Amniotic stem cell (primary cell): ENCODE measurements at places on chromosomes 3 and 15.
A peak's percentile ranks its signal among the peaks of the same experiment; 100 is the strongest.

DNA sequence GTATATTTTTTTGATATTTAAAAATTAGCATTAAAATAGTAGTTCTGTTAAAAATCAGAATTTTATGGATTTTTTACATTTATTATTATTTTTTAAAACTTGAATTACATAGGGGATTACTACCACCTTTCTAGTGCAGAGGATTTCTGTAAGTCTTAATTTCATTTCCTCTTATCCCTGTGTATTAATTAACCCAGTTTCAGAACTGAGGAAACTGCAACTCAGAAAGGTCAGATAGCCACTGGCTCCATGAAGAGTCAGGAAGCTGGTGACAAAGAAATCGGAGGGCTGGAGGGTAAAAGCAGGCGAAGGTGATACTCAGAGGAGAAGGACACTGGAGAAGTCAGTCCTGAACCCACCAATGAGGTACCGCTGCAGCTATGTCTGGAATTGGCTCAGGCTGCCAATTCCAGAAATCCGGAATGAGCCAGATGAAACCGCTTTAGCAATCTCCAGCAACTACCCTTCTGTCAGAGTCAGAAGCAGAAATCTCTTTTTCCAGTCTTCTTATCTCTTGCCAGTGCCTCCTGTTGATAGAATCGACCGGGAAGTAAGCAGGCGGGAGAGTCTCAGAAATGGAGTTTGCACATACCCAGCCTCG is 308.5 kb downstream of the SV2B start:
- DNase-seq: no peak

DNA sequence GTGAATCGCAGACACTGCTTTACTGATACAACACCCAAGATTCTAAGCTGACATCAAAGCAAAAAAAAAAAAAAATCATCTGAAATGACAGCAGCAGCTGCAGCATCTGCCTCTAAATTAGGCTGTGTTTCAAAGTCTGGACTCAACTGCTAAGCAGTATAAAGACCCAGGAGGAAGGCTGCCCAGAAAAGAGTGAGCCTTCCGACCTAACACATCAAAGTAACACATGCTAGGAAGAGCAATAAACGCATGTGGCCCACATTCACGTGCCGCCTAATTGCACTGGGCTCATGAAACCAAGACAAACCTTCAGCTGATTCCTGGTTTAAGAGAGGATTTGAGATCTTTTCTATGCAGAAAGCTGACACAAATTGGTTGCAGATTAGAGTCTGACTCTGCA is 317.1 kb downstream of the ZIC4 start:
- no peak for DNase-seq

DNA sequence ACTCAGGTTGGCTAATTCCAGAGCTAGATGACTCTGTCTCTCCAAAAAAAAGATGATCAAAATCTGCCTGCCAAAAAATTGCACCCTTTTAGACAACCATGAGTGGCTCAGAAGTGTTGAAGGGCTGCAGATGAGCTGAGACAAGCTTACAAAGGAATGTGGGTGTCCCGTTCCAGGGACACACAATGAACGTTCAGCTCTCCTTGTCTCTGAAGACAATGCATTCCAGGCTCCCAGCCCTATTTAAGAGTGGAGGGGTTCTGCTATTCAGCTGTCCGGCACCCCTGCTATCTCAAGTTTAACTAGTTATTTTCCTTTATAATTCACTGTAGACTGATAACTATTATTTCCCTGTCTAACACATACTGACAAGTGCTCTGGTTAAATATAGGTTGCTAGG is 355.1 kb upstream of the WNT5A start:
- DNase-seq: no peak

DNA sequence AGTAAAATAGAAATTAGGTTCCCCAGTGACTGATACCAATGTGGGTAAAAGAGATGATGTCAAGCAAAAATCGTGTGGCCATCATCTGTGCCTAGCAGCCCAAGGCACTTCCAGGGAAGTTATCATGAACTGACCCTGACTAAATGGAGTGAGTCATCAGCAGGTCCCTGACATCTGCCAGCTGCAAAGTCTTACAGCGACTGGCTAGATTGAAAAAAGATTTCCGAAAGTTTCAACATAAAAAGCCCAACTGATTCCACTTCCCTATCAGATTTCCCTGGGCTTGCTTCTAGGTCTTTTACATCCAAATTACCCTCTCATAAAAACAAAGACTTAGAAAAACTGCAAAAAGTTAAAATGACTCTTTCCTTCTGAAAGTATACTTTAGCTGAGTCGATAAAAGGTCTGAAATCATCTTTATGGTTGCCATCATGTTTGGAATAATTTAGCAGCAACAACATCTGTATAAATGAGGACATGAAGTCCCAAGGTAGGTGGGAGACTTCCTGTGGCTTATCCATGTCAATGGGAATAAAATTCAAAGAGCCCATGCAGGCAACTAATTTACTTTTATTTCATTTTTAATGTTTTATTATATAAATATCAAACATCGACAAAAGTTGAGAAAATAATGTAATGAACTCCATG is 342.8 kb downstream of the ERC2 start:
- peak; percentile 70 for DNase-seq

DNA sequence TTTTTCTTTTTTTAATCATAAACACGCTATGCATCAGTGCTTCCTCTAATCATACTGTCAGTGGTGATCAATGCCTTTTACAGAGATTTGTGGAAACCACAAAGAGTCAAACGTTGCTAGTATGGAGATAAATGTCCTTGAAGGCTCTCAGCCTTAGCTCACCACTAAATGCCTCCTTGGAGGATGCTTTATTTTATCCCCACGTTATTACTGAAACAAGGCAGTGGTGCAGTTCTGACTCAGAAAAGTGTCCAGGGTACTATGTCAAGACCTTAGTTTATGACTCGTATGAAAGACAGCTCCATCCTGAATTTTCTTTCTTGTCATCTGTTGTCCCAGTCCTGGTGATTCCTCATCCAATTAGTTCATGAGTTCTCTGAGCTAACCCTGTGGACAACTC is 1146.7 kb downstream of the IGSF11 start:
- DNase-seq: no peak

- no peak for DNase-seq
Observed at GRCh38 chr3:50359760-50360110, 414 bp upstream of the TMEM115 start.

- DNase-seq: no peak
Observed at GRCh38 chr15:77507911-77508310, 87.2 kb downstream of the HMG20A start.

GRCh38 chr3:86695752-86696151 is 295.2 kb downstream of the VGLL3 start:
- no peak for DNase-seq

DNA sequence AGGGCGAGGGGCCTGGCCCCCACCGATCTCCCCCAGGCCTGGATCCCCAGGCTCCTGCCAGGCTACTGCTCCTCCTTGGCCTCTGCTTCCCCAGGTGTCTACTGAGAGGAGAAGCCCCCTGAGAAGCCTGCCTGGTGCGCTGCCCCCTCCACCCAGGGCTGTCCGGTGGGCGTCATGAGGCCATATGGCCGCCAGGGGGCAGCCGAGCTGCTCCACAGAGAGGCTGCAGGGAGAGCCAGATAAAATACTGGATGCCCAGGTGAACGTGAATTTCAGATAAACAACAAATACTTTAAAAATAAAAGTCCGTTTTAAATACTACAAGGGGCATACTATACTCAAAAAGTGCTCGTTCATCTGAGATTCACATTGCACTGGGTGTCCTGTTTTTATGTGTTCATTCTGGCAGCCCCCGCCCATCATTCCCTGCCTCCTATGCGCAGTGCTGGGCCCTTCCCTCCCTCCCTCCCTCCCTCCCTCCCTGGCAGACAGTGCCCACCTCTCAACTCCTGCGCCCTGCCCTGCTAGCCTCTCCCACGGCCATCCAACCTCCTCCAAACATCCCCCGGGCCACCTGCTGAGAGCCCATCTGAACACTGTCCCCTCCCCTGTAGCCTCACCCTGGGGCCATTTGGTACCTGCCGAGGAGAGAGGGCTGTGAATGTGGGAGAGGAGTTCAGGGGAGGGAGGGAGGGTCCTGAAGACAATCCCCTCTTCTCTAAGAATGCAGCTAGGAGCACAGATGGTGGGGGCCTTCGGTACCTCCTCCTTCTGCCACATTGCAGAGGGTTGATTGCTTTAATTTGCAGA is 29.6 kb downstream of the PSTPIP1 start:
- peak; percentile 11 for DNase-seq

- DNase-seq: no peak
Observed at GRCh38 chr3:66407611-66408218, 93.1 kb downstream of the LRIG1 start.

- DNase-seq: no peak
Observed at GRCh38 chr3:53464424-53464823, 30.0 kb upstream of the CACNA1D start.

- no peak for DNase-seq
Observed at GRCh38 chr3:19744047-19744446, 190.0 kb downstream of the EFHB start.

GRCh38 chr3:171054921-171055320 is 28.4 kb upstream of the SLC2A2 start:
- no peak for DNase-seq

- no peak for DNase-seq
Observed at GRCh38 chr3:152684279-152684678, 150.7 kb upstream of the P2RY1 start.

DNA sequence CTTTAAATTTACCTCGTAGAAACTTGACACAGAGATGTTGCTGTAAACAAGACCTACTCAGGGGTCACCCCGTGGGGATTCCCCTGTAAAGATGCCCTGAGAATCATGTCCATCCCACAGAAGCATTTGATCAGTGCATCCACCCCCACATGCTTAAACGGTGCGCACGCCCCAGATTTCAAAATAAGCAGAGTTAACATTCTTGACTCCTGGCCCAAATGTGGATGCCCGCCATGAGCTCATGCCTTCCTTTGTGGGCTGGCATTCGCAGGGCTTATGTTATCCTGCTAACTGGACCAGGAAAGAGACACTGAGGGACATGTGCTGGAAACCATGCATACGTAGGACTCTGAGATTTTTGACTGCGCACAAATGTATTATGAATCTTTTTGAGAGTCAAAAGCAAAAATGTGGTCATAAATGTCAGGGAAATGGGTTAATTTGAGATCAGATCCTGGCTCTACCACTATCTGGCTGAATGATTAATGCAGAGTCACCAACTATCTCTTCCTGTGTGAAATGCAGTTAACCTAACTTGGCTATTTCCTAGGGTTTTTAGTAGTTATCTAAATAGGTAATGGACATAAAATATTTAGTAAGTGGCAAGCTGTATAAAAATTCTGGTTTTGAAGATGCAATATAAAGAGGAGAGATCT is 9.1 kb upstream of the TP63 start:
- no peak for DNase-seq

DNA sequence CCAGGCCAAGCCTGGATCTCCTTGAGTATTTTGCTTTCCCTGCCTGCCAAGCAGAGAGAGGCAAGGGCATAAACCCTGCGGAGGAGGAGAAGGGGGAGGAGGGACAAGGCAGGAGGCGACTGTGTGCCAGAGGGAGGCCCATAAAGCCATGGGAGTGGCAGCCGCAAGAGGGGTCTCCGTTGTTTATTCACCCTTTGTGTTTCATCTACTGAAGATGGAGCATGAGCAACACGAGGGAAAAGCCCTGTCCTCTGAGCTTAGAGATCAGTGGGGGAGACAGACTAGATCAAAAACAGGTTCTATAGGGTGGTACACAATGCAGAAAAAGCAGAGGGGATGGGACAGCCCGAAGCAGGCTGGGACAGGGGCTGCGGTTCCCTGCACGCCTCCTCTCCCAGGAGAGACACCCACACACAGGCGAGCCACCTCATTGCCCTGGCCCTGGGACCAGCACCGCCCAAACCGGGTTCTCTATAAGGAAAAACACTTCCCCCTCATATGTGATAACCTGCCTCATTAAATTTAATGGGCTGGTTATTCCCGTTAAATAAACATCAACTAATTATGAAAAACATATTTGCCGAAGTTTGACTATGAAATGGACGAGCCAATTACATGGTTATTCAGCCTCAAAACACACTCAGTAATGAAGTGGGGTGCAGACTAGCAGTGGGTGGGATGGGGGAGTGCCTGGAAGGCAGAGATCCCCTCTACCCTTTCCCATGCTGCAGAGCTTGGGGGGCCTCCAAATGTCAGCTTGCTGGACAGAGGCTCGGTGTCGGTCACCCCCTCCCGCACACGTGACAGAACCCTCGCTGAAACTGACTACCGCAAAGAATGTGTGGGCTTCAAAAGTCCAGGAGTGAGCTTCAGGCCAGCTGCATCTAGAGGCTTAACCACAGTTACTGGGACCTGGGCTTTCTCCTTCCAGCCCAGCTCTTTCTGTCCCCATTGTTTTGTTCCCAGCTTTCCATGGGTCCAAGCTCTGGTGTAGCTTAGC is 14.2 kb upstream of the PLXNA1 start:
- no peak for DNase-seq

- no peak for DNase-seq
Observed at GRCh38 chr15:51796847-51797401, 32.5 kb upstream of the TMOD3 start.

GRCh38 chr15:91348752-91349500 is 248.9 kb downstream of the SV2B start:
- DNase-seq: no peak

GRCh38 chr15:38614621-38615020 is 50.0 kb upstream of the RASGRP1 start:
- no peak for DNase-seq

GRCh38 chr15:43799209-43799944 is 643 bp downstream of the SERINC4 start:
- DNase-seq: no peak

- no peak for DNase-seq
Observed at GRCh38 chr3:147713234-147714133, 304.3 kb downstream of the ZIC1 start.

DNA sequence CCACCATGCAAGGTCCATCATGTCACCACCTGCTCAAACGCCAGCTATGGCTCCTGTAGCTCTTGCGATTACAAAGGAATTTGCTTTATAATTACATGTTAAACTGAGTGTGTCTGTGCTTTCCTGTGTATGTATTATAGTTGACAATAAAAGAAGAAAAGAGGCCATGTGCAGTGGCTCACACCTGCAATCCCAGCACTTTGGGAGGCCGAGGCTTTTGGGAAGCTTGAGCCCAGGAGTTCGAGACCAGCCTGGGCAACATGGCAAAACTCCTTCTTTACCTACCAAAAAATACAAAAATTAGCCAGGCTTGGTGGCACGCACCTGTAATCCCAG is 27.0 kb downstream of the ATRIP start:
- no peak for DNase-seq

- DNase-seq: no peak
Observed at GRCh38 chr3:30984855-30985749, 90.6 kb upstream of the GADL1 start.
